Naive thymus-derived CD8-positive, alpha-beta T cell (primary cell): ENCODE measurements at places on chromosomes 7 and 10. TPM values are rescaled to one million over a fixed set of nuclear protein-coding genes. Genes with fewer than 3 reads are reported as not detected.

Gene CTAGE8
- total RNA-seq = 1.2 TPM

Gene C10orf105
- 0.25 TPM for total RNA-seq

Gene CYCS
- total RNA-seq = 56.1 TPM

Gene WEE2
- not detected for total RNA-seq

GRCh38 chr7:1624999-1625927, 44.8 kb upstream of the ELFN1 start:
- no peak for DNase-seq

- no peak for DNase-seq
Observed at GRCh38 chr10:96352582-96352981, 6.2 kb downstream of the OPALIN start.

DNA sequence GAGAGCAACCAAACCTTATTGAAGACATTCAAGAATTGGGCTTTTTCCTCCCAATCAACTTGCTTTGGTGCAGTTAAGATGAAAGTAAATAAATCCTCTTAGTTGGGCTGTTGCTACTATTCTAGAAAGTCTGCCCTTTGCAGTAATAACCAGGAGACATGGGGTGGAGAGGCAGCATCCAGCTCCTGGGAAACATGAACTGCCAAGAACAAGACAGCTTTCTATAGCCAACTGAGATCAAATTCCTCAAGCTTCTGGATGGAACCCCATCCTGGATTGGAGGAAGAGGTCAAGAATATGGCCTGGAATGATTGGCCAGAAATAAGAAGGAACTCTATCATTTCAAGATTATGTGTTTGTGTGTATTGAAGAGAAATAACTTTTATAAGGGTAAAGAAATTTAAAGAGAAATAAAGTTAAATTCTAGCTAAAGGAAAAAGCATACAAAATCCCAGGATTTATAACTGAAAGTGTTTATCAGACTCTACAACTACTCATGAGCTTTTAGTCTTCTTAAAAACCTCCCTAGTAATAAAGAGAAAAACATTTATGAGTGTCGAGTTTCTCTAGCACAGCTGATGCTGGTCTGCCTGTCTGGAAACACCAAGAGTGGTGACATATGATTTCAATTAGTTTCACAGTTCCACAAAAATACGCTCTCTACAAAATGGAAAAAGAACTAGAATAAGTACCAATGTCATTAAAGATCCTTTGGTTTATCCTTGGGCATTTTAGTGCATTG, 70.1 kb upstream of the COL1A2 start:
- DNase-seq = no peak

DNA sequence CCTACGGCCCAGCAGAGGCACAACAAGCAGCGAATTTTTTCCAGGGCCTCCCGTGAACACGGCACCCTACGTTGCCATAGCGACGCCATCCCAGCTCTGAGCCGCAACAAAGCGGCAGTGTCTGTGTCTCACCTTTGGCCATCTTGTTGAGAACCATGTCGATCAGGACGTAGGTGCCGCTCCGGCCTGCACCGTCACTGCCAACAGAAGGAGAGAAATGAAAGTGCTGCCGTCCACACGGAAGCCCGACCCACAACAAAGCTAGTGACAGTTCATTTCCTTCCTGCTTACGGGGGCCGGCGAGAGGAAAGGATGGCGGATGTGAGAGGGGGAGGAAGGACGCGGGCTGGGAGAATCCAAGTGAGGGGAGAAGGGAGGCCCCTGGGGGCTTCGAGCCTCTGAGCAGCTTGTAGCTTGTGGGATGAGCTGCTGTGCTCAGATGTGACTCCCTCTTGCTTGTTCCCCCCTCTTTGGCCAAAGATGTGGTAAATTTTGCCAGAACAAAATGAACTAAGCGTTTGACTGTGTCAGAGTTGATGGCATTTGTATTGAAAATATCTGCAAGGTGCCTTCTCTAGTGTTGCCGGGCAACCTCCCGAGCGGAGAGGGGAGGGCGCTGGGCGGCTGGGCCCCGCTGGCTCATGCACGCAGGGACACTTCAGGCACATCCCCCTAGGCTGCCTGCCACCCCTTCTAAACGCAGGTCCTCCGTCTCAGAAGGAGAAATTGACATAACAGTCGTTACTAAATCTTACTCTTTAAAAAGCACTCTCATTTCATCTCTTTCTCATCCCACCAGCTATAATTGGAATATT, 232.2 kb downstream of the DNAJB6 start:
- peak; percentile 51 for DNase-seq

- DNase-seq = no peak
Observed at GRCh38 chr10:121185816-121186455, 334.8 kb downstream of the WDR11 start.

GRCh38 chr10:102605712-102606111, 38.6 kb upstream of the TRIM8 start:
- DNase-seq = no peak

DNA sequence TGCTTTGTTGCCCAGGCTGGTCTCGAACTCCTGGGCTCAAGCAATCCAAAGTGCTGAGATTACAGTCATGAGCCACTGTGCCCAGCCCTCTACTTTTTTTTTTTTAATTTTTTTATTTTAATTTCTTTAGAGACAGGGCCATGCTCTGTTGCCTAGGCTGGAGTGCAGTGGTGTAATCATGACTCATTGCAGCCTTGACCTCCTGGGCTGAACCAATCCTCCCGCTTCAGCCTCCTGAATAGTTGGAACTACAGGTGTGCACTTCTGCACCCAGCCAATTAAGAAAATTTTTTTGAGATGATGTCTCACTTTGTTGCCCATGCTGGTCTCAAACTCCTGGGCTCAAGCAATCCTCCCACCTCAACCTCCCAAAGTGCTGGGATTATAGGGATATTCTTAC, 528.6 kb downstream of the GATA3 start:
- DNase-seq = no peak

- no peak for DNase-seq
Observed at GRCh38 chr10:117003336-117003735, 1.7 kb downstream of the SHTN1 start.

- DNase-seq = no peak
Observed at GRCh38 chr10:34908481-34908880, 93.4 kb upstream of the PARD3 start.
